ENCODE measurements at places on chromosomes 7 and 10. TPM values are rescaled to one million over a fixed set of nuclear protein-coding genes. Genes with fewer than 3 reads are reported as not detected.

Gene OR9A2
- total RNA-seq: not detected

Gene MMP21
- total RNA-seq: not detected

Gene PLPP4
- 23.1 TPM for total RNA-seq

Gene ANKRD61
- not detected for total RNA-seq

Gene RTKN2
- 5.5 TPM for total RNA-seq

Gene PARP12
- total RNA-seq: 22.7 TPM

Gene NUTM2B
- total RNA-seq: 0.63 TPM

Gene GRB10
- 53.8 TPM for total RNA-seq

Gene RELN
- total RNA-seq: 3.1 TPM

Gene PDK4
- total RNA-seq: 1.6 TPM

Gene ALOX5
- 4.3 TPM for total RNA-seq

Gene LRRC18
- not detected for total RNA-seq

Gene PLAC9
- not detected for total RNA-seq

Gene CCZ1
- total RNA-seq: 39.9 TPM

Gene PCDH15
- 0.51 TPM for total RNA-seq

Gene LMOD2
- total RNA-seq: not detected

Gene WIPF3
- total RNA-seq: 0.25 TPM

Gene ABCB1
- total RNA-seq: 20.4 TPM

Gene CAV1
- 69.3 TPM for total RNA-seq

Gene CCL24
- total RNA-seq: not detected

Gene GRID2IP
- under 0.01 TPM for total RNA-seq

Gene SPAG6
- total RNA-seq: not detected

Gene GIMAP4
- total RNA-seq: not detected

Gene HOXA2
- 2.4 TPM for total RNA-seq

Gene OAT
- 70.6 TPM for total RNA-seq

Gene ITPRID1
- not detected for total RNA-seq

Gene ARF5
- total RNA-seq: 359 TPM

Gene TAS2R5
- 1.1 TPM for total RNA-seq

Gene COL17A1
- total RNA-seq: not detected

Gene CPSF4
- total RNA-seq: 23.1 TPM

Gene IMPDH1
- total RNA-seq: 67.8 TPM

Gene CYP2E1
- 0.38 TPM for total RNA-seq

Gene FAM237B
- total RNA-seq: not detected

Gene PDZD7
- total RNA-seq: 5.5 TPM

Gene LRMDA
- total RNA-seq: 7.1 TPM

Data from mesangial cell (primary cell).